ENCODE measurements at places on chromosomes 7 and 10.

GRCh38 chr7:45328403-45328981 lies 170.9 kb downstream of the RAMP3 start:
- DNase-seq = no peak

DNA sequence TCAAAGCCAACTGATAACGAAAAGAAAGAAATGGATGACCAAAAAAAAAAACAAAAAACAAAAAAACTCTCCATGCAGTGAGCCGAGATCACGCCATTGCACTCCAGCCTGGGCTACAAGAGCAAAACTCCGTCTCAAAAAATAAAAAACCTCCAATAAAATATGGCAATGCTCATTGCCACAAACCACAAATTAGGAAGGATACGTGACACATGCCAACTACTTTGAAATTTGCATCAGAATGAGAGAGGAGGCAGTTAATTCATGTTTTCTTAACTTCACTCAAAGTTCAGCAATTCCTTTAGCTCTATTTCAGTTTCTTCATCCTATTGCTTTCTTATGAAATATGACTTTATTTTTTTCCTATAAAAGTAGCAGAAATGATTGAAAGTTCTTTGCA lies 398.1 kb upstream of the C7orf33 start:
- DNase-seq = no peak

DNA sequence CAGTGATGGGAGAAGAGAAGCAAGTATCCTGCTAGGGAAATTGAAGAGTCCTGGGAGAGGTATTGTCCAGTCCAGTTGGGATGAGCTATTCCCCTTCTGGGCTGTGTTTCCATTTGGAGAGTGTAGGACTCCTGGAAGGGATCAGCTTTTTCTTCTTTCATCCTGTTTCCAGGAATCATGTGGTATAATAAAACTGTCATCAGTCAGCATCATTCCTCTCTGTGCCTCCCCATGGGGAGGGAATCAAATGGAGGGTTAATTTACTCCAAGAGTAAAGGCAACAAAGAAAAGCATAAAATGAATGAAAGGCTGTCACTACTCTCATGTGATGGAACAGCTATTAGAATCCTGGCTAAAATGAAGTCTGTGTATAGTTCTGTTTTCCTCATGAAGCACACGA lies 429.9 kb downstream of the SORCS3 start:
- DNase-seq = no peak

DNA sequence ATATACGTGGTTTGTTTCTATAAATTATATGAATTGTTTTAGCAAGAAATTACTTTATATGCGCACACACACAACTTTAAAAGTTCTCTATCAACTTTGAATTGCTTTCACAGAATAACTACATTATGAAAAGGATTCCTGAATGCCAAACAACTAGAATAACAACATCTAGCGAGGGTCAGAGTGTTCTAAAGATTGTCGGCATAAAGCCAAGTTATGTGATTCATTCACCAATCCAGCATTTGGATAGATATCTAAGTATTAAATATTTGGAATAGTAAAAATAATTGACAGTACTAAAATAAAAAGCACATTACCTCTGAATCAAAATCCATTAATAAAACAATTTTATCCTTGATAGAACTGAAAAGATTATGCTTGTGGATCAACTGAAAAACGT lies 125.3 kb upstream of the AMPH start:
- no peak for DNase-seq

DNA sequence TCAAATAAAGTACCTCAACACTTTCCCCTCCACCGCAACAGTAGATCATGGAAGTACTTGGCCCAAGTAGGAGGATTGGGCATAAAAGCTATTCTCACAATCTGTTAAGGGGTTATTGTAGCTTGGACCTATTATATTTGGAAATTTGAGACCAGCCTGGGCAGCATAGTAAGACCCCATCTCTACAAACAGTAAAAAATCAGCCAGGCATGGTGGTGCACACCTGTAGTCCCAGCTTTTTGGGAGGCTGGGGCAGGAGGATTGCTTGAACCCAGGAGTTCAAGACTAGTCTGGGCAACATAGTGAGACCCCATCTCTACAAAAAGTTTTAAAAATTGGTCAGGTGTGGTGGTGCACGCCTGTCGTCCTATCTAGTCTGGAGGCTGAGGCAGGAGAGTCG lies 13.2 kb downstream of the PRKRIP1 start:
- no peak for DNase-seq

- no peak for DNase-seq
Measured at GRCh38 chr7:99579956-99580777, 17.9 kb upstream of the TMEM225B start.

- DNase-seq = no peak
Measured at GRCh38 chr10:114393886-114394285, 10.4 kb downstream of the AFAP1L2 start.

DNA sequence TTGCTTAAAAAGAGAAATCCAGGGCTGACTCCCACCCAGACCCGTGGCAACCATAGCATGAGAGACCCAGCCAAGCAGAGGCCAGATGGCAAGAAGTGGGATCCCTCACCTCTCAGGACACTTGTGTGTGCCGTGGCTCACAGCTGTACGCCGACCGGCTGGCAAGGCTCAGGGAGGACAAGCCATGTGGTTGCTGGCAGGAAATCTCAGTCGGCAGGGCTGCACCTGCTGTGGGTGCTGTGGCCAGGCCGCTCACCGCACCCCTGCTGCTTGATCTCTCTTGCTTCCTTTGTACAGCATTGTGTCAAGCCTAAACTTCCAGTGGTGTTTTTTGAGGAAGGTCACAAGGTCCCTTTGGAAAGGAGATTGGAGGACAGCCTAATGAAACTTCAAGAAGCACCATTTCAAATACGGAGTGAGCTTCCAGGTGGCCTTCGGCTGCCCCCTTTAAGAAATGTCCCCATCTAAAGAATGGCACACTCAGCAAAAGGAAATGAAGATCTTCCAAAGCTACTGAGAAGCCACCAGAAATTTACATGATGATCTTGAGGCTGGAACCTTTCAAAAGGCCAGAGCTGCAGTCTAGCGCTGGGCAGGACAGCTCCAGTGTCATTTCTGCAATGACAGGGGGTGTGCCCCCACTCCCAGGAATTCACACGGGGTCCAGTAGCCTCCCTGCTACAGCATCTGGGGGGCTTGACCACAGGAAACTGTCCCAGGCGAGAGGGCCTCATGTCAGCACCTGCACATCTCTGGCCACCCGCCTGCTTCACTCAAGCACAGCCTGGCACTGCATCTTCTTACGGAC lies 409.0 kb upstream of the MGMT start:
- no peak for DNase-seq

DNA sequence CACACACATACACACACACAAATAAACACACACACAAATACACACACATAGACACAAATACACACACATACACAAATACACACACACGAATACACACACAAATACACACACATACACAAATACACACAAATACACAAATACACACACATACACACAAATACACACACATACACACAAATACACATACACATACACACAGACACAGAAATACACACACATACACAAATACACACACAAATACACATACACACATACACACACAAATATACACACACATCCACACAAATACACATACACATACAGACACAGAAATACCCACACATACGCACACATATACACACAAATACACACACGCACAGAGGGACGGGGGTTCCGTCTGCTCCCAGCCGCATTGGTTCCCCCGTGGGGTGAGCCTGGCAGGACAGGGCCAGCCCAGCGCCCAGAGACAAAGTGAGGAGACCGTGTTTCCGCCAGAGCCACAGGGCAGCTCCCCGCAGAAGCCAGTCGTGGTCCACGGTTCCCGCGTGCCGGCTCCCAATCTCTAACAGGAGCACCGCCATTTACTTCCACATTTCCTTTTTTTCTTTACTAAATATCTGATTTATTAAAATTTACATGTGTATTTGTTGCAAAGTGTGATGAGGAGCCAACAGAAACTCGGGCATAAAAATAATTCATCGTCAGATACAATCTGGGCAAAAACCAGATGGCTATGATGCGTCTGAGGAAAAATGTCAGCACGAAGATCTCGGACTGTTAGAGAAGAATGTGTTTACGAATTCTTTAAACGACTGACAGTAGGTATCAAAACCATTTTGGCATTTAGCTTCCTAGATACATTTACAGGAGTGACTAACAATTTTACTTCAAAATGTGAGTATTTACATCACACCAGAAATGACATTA lies 3.1 kb upstream of the KNDC1 start:
- no peak for DNase-seq

GRCh38 chr10:124242365-124242764 lies 149.0 kb upstream of the CHST15 start:
- DNase-seq = no peak

Data from NCI-H2107 (cell line).